Activated CD4-positive, alpha-beta T cell treated with anti-CD3 and anti-CD28 coated beads, Interleukin-10, Interleukin-2, amounts not matched to agents 100 ng/mL and 50 ng/mL, durations not matched to agents 16 hours and 8 hours (primary cell): ENCODE measurements at places on chromosomes 4 and X.
A peak's percentile ranks its signal among the peaks of the same experiment; 100 is the strongest.

- no peak for DNase-seq
Observed at GRCh38 chr4:69823048-69823447, 36.9 kb downstream of the SULT1E1 start.

DNA sequence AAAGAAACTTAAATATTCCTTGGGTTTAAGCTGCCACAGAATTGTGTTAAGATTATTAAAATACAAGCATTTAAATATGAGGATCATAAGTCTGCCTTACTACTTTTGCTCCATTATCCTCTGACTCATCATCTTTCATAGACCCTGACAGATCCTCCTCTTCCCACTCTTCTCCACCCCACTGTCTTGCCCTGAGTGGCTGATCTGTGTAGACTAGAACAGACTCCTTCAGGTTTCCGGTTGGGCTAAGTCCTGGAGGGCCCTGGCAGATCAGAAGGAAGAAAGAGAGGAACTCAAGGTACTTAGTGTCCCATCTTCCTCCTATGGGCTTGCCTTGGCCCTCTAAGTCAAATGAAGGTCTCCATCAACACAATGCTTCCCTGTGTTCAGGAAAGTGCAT, 30.7 kb downstream of the PALLD start:
- no peak for DNase-seq

DNA sequence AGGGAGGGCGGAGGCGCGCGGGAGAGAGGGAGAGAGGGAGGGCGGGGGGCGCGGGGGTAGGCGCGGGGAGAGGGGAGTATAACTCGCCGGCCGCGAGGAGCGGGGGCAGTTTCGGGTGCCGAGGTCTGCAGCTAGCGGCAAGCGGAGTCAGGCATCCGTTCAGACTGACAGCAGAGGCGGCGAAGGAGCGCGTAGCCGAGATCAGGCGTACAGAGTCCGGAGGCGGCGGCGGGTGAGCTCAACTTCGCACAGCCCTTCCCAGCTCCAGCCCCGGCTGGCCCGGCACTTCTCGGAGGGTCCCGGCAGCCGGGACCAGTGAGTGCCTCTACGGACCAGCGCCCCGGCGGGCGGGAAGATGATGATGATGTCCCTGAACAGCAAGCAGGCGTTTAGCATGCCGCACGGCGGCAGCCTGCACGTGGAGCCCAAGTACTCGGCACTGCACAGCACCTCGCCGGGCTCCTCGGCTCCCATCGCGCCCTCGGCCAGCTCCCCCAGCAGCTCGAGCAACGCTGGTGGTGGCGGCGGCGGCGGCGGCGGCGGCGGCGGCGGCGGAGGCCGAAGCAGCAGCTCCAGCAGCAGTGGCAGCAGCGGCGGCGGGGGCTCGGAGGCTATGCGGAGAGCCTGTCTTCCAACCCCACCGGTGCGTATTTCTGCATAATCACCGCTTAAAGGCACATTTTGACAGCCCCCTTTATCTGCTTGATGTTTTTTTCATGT, at the start of gene POU4F2:
POU4F2 (plus strand) TSS at position 108 of the 720 bp plus-strand sequence; CDS start at position 356, 248 bp downstream.
- peak; percentile 32 for DNase-seq

DNA sequence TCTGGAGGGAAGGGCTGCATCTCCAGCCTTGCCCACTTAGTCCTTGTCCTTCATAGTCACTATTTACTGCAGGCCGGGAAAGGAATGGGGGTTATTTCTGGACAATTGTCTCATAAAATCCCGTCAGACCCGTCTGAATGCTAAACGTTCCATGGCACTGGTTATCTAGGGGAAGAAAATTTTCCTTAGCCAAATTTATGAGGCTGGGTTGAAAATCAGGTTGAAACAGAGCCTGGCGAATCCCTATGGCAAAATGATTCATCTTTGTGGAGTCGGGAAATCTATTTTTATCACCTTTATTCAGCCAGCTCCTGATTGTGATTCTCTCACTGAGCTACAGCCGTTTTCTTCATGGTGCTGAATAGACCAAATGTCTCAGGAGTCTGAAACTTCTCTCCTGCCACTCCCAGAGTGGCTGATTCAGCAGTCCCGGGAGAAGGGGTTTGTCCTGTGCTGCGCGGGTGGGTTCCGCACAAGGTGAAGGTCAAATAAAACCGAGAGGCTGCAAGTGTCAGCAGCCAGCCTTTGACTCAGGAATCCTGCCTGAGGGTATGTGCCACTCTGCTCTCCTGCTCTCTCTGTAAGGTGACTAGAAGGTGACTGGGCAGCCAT, 1.0 kb downstream of the LIMCH1 start:
- DNase-seq: no peak

- DNase-seq: no peak
Observed at GRCh38 chr4:11632025-11632424, 203.3 kb upstream of the HS3ST1 start.

DNA sequence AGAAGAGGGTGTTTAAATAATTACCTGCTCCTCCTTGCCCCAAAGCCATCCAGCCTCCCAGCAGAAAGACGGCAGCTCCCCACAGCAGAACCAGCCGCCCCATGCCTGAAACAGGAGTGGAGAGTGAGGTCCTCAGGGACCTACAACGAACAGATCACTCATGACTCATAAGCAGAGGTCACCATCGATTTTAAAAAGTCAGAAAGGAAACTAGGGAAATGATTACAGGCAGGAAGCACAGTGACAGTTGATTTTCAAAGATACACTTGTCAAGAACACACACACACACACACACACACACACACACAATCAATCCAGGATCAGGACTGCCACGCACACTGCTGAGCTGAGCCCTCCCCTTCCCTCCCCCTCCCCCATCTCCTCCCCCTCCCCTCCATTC, at the start of gene CRLF2:
CRLF2 (minus strand) TSS at position 118 of the 400 bp plus-strand sequence; CDS start at position 103, 15 bp downstream.
- peak; percentile 75 for DNase-seq

GRCh38 chrX:105973387-105973739, 65.2 kb downstream of the SERPINA7 start:
- DNase-seq: no peak

- DNase-seq: no peak
Observed at GRCh38 chr4:57691370-57691769, 581.2 kb upstream of the IGFBP7 start.

- no peak for DNase-seq
Observed at GRCh38 chr4:29262986-29263385, 1457.2 kb upstream of the PCDH7 start.

- DNase-seq: no peak
Observed at GRCh38 chrX:102042372-102043325, 82.8 kb upstream of the TCEAL2 start.

DNA sequence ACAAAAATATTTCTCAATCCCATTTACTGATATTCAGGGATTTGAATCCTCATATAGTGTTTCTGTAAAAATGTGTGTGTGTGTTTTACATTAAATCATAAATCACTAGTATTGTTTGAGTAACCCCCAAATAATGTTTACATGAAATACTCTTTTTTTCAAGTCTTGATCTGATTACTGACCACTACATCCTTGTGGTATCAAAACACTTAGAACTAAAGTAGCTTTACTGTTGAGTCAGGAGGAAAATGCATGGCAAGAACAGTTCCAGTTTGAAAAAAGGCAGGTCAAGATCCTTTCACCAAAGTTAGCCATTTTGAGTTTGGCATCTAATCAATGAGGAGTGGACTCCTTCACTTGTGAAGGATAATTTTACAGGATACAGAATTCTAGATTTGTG, 3.6 kb upstream of the WDR19 start:
- no peak for DNase-seq

GRCh38 chr4:100539706-100540105, 21.9 kb upstream of the EMCN start:
- DNase-seq: peak; percentile 24

DNA sequence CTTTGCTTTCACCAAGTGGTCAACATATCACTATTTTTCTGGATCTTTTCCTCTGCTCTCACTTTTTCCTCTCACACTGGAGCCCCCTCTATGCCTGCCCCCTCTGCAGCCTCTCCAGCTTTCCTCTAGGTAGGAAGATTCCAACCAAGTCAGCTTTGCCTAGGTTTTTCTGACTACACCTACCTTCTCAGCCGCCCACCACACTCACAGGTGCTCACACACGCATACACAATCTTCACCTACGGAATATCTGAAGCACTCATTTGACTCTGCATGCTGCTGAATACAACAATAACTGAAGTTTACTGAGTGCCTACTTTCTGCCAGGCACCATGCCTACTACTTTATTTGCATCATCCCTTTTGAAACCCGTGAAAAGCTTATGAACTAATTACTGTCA, 328.0 kb downstream of the PPP3CA start:
- DNase-seq: peak; percentile 20

GRCh38 chrX:139179592-139179991, 350.9 kb upstream of the F9 start:
- DNase-seq: peak; percentile 26

DNA sequence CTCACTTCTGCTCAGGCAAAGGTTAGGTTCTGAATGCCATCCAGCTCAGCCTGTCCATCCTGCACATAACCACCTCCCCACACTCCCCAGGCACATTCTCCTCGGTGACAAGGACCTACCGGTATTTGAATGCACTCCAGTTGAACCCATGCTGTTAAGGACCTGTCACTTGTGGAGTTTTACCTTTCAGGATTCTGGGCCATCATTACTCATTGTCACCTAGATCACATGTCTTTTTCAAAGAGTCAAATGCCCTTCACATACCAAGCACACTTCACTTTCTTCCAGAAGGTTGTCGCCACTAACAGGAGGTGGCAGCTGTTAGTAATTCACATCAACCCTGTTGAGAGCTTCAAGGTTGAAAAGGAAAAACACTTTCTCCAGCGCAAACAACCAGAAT, 218.3 kb downstream of the SOWAHB start:
- DNase-seq: no peak

- DNase-seq: no peak
Observed at GRCh38 chrX:17735406-17735805, 1.9 kb upstream of the SCML1 start.

DNA sequence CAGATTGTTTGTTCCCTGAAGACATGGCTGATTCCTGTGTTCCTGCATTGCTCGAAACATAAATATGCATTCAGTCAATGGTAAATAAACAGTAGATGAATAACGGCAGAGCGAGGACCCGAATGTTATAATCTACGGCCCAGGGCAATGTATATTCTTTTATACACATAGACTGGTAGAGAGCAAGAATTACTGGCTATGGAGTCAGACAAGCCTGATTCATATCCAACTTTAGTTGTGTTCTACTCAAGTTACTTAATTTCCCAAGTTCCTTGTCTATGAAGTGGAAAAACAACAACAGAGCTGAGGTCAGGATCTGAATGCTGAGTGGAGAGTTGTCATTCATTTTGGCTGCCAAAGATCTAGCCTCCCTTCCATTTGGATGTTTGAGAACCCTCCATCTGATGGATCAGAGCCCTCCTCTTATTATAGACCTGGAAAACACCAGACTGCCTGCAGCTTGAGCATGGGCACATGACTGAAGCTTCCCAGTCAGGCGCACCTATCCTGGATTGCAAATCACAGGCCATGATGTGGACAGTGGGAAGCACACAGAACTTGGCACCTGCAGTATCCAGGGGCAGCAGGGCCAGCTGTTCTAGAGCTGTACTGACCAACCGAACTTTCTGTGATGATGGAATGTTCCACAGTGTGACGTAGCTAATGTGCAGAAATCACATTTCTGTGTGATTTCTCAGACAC, 80.1 kb downstream of the FAM184B start:
- no peak for DNase-seq

DNA sequence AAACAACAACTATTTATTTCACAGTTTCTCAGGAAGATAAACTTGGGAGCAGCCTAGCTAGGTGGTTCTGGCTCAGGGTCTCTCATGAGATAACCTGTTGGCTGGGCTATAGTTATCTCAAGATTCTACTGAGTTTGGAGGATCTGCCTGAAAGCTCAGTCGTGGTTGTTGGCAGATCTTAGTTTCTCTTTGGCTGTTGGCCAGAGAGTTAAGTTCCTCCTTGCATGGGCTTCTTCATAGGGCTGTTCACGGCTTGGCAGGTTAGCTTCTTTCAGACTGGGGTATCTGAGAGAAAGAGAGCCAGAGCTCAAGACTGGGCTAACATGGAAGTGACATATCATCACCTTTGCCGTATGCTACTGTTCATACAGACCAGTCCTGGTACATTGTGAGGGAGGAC, 28.7 kb downstream of the SEC24B start:
- no peak for DNase-seq

DNA sequence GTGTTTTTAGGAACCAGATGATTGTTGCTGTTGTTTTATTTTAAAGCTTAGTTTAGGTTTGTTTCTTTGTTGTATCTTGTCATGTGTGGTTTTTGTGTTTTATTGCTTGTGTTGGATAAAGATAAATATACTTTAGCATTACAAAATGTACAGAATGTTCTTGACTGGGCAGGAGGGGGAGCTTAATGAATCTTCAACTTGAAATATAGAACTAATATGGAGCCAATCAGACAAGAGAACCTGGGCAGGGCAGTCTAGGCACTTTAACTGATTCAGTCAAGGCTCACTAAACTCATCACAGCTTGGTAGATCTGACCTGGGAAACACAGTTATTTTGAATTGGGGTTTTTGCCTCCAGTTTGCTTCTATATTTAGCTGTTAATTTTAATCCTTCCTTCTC, 304.2 kb downstream of the ARHGAP24 start:
- no peak for DNase-seq

GRCh38 chr4:2487632-2488031, 18.7 kb downstream of the RNF4 start:
- DNase-seq: peak; percentile 61

GRCh38 chrX:147183161-147183560, 368.6 kb upstream of the CXorf51A start:
- DNase-seq: no peak

- DNase-seq: no peak
Observed at GRCh38 chr4:23962462-23962861, 72.6 kb upstream of the PPARGC1A start.

- no peak for DNase-seq
Observed at GRCh38 chrX:152936306-152936705, 38.4 kb downstream of the ZNF185 start.
